ENCODE measurements at places on chromosomes 4 and X.

DNA sequence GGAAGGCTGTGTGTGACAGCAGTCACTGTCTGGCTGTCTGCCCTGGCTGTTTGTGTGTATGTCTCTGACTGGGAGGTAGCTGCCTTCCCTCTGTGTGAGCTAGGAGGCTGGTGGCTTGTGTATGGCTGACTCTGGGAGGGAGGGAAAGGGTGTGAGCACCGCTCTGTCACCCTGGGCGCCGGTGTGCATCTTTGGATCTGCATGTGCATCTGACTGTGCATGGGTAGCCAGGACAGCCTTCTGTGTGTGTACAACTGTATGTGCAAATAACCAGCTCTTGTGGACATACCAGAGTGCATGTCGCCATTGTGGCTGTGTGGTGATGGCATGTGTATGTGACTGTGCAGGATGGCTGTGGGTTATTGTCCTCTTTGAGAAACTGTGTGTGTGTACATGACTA is 7.4 kb upstream of the ERAS start:
- no peak for DNase-seq

DNA sequence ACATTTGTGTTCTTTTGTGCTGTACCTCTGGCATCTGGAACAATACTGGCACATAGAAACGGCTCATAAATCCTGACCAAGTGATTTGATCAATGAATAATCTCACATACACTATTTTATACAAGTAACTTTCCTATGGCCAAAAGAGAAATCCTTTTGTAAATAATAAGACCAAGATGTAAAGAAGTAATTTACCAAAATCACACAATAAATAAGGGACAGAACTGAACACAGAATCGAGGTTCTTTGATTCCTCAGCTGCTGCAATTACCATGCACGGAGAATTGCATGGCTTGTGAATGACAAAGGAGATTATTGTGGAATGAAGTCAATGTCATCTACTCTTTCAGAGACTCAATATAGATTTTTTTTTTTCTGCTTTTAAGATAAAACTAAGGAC is 576.8 kb upstream of the SMIM31 start:
- no peak for DNase-seq

GRCh38 chrX:8663325-8663724 is 68.6 kb downstream of the ANOS1 start:
- DNase-seq = no peak

- no peak for DNase-seq
Measured at GRCh38 chrX:19955306-19955705, 35.6 kb downstream of the BCLAF3 start.

DNA sequence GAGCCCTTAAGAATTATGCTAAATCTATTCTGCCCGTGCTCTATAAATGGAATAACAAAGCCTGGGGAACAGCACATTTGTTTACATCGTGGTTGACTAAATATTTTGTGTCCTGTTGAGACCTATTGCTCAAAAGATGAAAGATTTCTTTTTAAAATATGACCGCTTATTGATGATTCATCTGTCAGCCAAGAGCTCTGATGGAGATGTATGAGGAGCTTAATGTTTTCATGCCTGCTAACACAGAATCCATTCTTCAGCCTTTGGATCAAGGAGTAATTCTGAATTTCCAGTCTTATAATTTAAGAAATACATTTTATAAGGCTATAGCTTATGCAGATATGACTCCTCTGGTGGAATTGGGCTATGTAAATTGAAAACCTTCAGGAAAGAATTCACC is 271.3 kb upstream of the FAT4 start:
- no peak for DNase-seq

DNA sequence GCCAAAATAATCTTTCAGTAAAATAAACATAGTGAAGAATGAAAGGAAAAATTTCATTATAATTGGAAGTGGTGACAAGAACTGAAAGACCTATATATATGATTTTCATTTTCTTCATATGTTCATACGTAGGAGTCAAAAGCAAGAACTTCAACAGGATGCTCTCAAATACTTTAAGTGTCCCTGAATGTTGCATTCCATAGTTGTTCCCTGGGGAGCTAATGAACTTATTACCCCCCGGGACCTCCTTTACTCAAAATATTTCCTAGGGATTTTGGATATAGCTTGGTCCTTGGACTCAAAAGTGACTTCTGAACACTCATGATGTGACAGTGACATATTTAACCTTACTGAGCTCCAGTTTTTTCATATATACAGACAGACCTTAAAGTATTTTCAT is 44.9 kb upstream of the NDST4 start:
- DNase-seq = no peak

GRCh38 chr4:40986375-40986774 is 228.0 kb downstream of the APBB2 start:
- DNase-seq = no peak

DNA sequence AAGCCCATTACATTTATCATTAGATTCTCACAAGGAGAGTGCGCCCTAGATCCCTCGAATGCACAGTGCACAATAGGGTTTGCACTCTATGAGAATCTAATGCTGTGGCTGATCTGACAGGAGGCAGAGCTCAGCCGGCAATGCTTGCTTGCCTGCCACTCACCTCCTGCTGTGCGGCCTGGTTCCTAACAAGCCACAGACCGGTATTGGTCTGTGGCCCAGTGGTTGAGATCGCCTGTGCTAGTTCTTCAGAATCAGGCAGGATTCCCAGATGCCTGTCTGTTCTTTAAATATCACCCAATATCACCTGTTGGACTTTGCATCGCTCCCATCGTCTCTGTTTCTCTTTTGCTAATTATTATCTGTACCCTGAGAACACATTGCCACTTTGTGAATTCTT is 14.0 kb downstream of the DSPP start:
- no peak for DNase-seq

DNA sequence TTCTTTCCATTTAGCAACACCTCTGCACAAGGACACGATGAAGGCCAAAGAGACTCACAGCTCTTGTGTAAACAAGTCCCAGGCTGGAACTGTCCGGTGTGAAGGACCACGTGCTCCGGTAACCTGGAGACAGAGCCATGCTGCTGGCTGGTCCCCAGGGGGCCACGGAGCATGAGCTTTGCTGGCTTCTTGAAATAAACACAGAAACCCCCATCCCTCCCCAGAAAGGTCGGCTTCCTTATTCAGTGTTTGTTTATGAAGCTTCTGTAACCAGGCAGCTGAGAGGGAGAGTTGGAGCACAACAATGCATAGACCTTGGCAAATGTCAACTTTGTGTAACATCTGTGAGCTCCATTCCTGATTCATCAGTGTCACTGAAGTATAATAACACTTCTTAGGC is 109.4 kb downstream of the GPR143 start:
- DNase-seq = no peak

DNA sequence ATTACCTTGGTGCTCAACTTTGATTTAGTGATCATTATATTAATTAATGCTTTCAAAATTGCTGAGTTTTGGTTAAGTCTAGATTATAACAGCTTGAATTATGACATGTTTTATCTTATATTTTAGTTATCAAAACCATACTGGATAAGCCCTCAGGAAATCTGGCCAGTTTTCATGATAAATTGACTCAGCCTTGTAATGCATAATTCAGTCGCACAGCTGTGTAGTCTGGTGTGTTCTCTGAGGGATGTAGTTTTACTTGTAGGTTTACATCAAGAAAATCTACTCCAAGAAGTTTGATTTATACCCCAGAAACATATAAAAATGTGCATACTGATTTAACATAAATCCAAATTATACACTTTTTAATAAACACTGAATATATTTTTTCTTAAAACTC is 477.5 kb downstream of the SPRY1 start:
- DNase-seq = no peak

DNA sequence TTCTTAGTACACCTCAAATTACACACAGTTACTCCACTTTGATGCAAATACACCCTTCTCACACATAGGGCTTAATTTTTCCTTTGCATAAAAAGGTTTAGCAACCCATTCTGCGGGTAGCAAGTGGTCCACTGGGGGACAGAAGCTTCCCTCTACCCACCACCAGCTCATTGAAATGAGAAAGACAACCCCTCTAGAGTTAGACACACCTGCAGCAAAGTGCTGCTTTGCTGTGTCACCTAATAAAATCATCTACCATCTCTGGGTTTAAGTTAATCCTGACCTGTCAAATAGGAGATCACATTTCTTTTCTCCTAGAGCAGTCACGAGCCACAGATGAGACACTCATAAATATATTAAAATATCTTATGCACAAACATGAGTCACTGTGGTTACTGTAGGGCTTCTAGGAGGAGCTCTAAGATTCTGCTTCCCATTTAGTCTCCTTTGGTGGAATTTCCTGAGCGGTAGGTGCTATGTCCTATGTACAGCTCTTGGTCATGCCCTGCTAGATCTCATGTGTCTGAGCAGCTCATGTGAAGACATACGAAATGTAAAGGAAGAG is 11.9 kb downstream of the BMX start:
- no peak for DNase-seq

DNA sequence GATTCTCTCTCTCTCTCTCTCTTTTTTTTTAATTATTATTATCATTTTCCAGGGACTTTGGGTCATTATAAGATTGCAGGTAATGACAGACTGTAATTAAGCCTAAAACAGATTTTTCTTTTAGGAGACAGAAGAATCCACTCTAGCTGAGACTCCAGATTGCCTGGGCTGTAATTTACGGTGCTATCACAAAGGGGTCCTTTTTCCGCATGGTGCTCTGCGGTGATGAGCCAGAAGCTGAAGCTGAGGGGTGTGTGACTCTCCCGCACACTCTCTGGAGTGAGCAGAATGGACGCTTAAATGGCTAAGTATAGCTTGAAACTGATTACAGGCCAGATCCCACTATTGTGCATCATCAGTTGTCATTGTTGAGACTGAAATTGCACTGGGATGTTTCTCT is 50.0 kb downstream of the LGI2 start:
- DNase-seq = no peak

DNA sequence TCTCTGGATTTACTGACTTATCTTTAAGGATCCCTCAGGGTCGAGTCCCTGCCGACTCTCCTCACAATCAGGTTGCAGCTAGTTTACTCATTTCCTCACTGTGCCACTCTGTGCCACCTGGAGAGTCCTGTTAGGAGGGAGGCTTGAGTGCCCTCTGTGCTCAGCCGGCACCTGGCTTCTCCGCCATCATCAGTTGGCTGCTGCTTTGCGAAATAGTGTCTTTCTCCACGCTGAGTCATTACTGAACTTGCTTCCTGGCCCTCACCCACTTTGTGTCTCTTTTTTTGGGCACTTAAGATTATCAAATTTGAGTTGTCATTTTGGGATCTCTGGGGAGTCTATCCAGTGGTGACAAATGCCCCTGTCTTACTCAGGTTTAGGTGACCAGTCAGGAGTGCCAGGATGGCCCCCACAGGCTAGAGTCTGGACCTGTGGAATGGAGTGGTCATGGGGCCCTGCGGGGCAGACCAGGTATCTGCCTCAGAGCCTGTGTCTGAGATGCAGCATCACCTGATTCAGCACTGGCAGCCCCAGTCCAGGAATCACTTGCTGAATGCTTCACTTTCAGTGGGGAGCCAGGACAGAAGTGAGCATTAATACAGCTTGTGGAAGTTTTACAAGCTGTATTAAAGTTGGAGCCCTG is 37.7 kb downstream of the JADE1 start:
- DNase-seq = no peak

DNA sequence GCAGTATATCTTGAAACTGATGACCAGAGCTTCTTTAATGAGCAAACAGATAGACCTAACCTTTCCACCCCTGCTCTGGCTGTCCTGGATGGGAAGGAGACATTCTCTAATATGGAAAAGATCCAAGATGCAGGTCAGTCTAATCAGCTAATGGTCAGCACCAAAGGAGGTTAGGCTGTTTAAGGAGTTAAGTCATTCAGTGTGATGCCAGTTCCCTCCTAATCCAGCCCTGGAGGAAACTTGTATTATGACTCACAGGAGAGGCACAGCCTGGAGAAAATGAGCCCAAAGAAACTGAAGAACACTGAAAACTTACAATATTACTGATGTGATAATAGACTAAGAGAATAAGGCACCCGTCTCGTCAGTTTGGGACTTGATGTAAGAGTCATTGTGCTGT is 323.0 kb downstream of the HNRNPD start:
- no peak for DNase-seq

- DNase-seq = peak; percentile 65
Measured at GRCh38 chr4:26753617-26754016, 107.0 kb upstream of the STIM2 start.

- DNase-seq = no peak
Measured at GRCh38 chr4:180169394-180169793, 2073.8 kb upstream of the TENM3 start.

DNA sequence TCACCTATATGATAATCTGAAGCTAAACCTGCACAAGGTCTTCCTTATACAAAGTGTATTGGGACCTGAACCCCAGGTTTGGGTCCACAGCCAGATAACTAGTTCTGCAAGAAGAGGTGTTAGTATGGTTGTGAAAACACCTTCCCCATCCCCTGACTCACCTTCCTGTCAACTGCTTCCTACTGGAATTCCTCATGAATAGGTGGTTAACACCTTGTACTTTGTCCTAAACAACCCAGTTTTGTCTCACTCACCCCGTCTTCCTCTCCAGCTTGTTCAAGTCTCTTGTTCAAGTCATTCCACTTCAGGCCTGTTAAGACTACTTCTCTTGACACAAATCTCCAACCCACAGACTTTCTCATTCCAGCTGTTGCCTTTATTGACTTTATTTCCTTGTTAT is 45.5 kb downstream of the CCNG2 start:
- DNase-seq = no peak
